HCT116 (cell line): ENCODE measurements at places on chromosomes 11 and 22.

DNA sequence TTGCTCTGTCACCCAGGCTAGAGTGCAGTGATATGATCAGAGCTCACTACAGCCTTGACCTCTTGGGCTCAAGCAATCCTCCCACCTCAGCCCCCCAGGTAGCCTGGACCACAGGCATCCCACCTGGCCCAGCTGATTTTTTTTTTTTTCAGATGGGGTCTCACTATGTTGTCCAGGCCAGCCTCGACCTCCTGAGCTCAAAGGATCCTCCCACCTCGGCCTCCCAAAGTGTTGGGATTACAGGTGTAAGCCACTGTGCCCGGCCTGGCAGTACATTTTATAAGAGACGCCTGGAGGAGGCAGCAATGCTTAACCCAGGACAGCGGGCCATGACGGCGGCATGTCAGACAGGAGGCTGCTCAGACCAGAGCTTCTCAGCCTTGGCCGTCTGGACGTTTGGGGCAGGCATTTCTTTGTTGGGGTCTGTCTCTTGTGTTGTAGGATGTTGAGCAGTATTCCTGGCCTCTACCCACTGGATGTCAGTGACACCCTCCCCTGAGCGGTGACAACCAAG, 4.3 kb downstream of the LGALS2 start:
- DNase-seq = no peak

DNA sequence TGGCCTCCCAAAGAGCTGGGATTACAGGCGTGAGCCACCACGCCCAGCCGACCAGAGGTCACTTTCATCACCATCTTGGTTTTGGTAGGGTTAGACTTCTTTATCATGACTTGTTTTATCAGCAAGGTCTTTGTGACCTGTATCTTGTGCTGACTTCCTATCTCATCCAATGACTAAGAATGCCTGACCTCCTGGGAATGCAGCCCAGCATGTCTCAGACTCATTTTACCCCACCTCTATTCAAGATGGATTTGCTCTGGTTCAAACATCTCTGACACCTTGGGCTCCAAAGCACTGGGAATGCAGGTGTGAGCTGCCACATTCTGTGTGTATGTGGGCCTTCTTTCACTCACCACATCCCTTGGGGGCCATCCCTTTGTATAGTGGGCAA, 5.1 kb upstream of the TALDO1 start:
- no peak for DNase-seq

DNA sequence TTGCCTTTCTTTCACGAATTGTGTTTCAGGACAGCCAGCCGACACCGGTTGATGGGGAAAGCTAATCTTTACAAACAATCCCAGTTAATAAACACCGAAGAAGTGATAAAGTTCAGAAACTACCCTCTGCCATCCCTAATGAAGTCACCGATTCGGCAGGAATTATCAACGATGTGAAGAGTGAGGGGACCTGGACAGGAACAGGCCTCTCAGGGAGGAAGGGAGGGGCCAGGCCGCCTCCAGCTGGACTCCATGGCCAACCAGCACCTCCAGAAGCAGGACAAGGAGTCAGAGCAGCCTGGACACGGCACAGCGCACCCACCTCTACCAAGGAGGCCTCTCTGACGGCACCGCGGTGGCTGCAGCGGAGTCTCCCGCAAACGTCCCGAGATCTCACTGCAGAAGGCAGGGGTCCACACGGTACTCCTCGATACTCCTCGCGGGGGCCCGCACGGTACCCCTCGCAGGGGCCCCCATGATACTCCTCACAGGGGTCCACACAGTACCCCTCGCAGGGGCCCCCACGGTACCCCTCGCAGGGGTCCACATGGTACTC, 3.9 kb downstream of the TOLLIP start:
- no peak for DNase-seq

DNA sequence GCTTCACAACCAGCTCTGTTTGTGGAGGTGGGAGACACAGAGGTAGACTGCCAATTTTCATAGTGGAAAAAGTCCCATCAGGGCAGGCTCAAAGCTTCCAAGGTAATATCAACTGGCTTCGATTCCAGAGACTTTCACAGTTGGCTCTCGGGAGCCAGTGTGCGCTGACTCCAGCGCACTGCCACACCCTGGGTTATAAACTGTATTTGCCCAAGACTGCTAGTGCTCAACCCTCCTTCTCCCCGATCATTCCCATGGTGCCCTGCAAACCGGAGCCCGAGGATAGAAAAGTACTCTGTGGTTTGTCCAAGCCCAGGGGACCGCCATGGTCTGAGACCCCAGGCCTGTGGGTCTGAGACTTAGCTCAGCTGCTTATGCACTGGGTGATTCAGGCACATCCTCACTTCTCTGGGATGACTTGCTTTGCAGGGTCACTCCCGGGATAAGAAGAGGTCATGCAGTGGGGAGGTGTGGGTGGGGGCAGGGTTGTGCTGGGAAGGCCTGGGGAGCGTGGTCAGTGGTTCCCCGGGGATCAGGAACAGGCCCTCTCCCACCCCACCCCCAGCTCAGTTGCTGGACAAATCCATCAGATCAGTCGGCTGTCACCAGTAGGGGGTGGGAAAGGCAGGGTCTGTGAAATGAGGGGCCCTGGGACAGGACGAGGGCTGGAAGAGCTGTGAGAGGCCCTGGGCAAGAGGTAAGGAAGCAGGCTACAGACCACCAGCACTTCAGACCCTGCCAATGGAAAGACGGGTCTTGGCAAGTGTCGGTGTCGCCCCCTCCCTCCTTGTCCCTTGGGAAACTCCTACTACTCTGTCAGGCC, 26.7 kb upstream of the PICK1 start:
- no peak for DNase-seq

DNA sequence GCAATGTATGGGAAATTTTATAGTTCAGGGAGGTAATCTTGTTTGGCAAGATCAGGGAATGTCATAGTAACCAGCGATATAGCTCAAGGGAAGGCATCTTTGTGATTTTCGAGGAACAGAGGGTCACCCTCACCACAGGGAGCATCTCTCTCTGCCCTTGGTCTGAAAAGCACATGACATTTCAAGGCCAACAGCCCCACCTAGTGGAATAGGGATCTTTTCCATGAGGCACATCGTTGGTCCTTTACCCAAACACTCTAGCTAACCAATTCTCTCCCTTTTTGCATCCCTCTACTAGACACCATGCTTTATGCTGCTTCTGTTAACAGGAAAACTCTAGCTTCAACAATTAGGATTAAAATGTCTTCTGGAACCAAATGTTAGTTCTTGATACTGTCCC, 179.0 kb downstream of the GRM5 start:
- peak; percentile 55 for DNase-seq

GRCh38 chr22:30459181-30460052, 12.4 kb downstream of the SEC14L3 start:
- no peak for DNase-seq

DNA sequence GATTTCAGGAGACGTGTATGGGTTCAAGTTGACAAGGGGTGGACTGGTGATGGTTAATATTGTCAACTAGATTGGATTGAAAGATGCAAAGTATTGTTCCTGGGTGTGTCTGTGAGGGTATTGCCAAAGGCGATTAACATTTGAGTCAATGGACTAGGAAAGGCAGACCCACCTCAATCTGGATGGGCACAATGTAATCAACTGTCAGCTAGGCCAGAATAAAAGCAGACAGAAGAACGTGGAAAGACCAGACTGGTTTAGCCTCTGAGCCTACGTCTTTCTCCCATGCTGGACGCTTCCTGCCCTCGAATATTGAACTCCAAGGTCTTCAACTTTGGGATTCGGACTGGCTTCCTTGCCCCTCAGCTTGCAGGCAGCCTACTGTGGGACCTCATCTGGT, 1.7 kb upstream of the YPEL4 start:
- DNase-seq = no peak

DNA sequence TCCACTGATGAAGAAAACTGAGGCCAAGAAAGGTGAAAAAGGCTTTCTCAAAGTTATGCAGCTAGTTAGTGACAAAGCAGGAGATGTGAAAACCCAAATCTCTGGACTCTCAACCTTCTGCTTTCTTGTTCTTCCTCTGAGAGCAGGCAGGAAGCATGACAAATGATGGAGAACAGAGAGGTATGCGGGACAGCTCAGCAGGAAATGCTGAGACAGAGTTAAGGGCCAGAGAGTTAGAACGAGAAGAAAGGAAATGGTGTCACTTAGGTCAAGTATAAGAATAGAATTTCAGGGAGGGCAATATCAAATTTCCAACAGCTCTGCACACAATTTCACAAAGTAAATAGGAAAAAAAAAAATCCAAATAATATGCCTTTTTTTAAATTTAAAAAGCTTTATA, 67.6 kb upstream of the ARHGAP42 start:
- no peak for DNase-seq

DNA sequence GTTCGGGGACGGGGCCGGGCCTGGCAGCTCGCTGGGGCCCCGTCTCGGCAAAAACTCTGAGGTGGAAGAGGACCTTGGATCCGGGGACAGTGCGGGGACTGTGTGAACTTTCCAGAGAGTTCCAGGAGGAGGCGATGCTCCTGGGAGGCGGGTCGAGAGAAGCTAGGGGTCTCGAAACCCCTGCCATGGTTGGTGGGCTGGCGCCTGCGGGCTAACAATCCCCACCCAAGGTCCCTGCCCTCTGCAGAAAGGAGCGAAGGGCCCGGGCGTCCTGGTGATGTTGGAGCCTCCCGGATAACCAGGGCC, 4.7 kb upstream of the GRK2 start:
- no peak for DNase-seq

- no peak for DNase-seq
Measured at GRCh38 chr22:45064313-45065278, 54.8 kb upstream of the PHF21B start.

DNA sequence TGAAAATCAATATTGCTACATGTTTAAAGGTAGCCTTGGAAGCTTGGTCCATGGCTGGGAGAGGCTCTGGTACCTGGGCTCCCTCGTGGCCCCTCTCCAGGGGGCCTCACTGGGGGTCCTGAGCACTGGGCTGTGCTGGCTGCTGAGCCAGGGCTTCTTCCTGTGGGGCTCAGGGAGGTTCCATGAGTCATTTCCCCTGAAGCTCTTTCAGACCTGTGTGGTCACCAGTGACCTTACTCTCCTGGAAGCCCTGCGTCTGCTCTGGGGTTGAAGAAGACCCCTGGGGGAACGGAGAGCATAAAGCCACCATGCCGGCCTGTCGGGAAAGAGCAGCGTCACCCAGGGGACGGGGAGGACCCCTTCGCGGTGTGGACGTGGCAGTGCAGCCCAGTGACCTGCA, 389.0 kb downstream of the TBC1D22A start:
- no peak for DNase-seq

DNA sequence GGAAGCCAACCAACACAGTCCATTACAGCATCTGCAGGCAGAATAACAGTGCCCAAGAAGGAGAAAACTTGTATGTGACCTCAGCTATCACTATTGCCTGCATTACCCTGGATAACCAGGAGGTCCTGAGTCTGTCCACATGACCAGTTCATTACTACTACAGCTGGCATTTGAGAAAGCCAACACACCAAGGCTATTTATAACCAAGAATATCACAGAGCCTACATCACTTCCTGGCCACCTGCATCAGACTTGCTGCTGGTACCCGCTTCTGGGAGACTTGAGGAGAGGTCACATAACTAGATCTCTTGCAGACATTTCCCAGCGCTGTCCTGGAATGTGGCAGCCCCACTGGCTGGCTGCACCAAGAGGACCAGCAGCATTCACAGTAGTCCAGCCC, 11.1 kb upstream of the OR56B4 start:
- DNase-seq = no peak

DNA sequence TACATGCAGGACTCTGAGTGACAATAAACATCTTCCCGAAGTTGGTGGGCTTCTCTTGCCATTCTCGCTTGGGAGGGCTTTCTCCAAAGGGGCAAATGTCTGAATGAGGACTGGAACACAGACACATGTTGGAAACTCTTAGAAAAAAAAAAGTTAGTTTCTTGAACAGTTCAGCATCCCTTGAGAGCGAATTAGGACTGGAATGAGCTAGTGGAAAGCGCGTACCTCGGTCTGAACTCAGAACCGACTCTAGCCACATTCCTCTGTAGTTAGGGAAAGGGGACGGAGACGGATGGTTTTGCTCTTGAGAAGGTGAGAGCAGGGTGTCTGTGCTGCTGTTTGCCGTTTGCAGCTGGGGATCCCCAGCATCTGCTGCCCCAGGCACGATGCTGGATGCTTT, 517.3 kb downstream of the TBC1D22A start:
- DNase-seq = no peak

DNA sequence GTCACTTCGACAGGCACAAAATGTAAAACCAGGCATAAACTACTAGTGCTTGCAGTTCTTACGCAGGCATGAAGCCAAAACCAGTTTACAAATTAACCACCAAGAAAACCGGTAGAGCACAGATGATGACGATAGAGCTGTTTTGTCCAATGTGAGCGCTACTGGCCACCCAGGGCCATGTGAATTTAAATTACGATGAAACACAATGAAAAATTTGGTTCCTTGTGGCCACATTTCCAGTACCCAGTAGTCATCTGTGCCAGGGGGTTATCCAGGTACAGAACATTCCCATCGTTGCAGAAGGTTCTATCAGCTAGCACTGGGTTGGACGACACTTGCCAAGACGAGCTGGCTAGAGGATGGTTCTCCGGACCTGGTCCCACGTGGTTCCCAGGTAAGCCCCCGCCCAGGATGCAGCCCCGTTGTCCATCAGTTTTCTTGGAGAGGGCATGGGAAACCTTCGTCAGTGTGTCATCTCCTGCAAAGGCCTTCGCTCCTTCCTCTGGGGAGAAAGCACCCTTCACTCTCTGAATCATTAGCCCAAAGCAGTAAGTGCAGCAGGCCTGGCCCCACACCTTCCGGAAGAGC, 1.1 kb upstream of the CD81 start:
- no peak for DNase-seq

DNA sequence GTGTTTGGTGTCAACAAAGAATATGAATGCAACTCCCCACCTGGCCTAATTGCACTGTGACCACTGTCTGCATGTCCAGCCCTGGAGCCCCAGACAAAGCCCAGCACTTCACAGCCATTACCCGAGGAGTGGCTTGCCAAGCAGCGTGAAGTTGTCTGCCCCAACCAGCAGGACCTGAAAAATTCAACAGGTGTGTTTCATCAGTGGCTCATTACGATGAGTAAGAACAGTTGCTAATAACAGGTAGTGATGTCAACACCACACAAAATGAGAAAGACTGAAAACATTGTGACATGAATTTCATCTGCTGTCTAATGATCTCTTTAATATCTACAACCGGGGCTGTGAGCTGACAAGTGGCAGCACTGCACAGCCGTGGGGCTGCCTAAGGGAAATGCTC, 10.3 kb downstream of the MRPL21 start:
- DNase-seq = no peak

DNA sequence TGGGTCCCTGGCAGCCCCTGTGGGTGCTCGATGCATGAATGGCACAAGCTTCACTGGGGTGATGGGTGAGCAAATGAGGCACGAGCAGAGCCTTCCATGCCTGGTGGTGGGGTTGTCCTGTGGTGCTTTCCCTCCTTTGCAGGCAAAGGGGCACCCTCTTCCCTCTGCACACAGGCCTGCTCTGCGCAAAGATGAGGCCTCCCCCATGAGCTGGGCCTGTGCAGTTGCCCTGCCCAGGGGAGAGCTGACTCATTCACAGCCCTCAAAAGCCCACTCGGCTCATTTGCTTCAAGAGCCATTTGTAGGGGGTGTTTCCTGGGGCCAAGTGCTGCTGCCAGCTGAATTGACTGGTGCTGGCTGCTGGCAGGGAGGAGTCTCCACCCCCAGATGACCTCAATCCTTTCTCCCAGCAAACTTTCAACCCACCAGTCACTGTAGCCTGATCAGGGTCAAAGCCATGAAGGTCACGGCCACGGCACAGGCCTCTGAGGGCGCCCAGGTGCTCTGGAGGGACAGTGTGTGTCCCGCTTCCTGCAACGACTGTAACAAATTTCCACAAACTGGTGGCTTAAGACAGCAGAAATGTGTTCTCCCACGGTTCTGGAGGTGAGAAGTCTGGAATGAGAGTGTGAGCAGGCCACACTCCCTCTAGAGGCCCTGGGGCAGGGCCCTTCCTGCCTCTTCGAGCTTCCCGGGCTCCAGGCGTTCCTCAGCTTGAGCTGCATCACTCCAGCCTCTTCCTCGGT, 48.8 kb upstream of the ANO1 start:
- no peak for DNase-seq
